ENCODE measurements at places on chromosomes 7 and 10. TPM values are rescaled to one million over a fixed set of nuclear protein-coding genes. Genes with fewer than 3 reads are reported as not detected.

DNA sequence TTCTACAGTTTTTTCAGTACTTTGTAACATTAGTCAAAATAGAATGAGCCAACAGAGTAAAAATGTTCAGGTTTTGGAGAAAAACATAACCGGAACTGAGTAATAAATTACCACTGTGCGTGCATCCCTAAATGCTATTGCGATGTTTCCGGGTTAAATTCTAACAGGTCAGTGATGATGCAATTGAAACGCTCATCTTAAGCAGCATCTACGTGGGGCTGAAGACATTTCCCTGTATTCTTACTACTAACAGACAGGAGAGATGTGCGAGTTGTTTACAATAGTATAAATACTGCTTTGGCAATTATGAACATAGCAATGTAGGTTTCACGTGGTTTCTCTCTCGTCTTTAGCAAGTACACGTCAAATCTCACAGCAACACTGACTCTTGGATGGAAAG is 149.4 kb downstream of the USP6NL start:
- DNase-seq, result no peak

ZNF503 gene
- total RNA-seq, result 8.6 TPM

GRCh38 chr7:137269240-137269639 is 74.3 kb downstream of the PTN start:
- no peak for DNase-seq

DNA sequence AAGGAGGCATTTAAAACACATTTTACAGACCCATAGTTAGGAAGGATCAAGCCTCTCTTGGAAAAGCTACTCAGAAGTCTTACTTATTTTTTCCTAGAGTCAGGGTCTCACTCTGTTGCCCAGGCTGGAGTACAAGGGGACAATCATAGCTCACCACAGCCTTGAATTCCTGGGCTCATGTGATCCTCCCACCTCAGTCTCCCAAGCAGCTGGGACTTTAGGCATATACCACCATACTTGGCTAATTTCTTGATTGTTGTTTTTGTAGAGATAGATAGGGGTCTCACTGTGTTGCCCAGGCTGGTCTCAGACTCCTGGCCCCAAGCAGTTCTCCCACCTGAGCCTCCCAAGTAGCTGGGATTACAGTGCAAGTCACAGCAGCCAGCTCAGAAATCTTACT is 354.7 kb upstream of the GALNT17 start:
- DNase-seq, result no peak

GRCh38 chr7:104431930-104432329 is 103.5 kb downstream of the LHFPL3 start:
- no peak for DNase-seq

GRCh38 chr7:45658716-45659495 is 84.7 kb downstream of the ADCY1 start:
- no peak for DNase-seq

DNA sequence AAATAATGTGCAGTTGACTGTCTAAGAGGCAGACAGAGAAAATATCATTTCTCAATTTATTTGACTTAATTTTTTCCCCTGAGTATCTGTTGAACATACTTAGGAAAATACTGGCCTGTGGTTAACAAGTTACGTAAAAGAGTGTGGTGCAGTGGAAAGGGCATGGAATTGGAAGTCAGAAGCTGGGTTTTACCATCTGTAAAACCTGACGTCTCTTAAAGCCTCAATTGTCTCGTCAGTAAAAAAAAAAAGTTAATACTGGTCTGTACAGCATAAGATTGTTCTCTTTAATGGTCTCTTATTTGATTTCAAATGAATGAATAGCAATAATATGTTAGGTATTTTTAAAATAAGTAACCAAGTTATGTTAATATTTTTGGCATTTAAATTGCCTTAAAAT is 67.8 kb downstream of the PHTF2 start:
- no peak for DNase-seq

DNA sequence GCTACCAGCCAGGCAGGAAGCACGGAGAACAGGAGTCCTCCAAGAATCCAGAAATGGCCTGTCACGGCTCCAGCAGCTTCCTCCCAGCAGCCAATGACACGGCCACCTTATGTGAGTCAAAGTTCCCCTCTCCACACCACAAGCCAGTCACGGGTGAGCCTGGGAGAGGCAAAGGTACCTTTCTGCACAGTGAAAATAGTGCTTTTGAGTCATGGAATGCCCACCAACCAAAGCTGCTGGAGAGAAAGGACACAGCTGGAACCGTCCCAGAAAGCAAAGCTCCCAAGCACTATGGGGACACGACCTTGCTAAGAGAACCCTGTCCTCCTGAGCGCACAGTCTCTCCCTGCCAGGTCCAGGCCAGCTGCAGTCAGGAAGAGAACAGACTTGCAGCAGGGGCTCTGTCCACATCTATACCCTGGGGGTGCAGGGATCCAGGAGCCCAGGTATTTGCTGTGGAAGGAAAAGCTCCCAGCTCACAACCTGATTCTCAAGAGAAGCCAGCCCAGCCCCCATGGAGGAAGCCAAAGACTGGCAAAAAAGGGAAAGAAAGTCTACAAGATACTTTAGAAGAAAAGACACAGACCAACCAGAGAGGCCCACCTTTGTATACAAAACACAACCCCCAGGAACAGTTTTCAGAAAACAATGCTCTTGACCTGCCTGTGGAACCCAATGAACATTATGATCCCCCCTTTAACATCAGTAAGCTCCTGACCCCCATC is 24.4 kb downstream of the C10orf71 start:
- peak; percentile 37 for DNase-seq

LRRC61 gene
- 6.0 TPM for total RNA-seq

PTF1A gene
- total RNA-seq, result not detected

PTN gene
- 23.2 TPM for total RNA-seq

DNA sequence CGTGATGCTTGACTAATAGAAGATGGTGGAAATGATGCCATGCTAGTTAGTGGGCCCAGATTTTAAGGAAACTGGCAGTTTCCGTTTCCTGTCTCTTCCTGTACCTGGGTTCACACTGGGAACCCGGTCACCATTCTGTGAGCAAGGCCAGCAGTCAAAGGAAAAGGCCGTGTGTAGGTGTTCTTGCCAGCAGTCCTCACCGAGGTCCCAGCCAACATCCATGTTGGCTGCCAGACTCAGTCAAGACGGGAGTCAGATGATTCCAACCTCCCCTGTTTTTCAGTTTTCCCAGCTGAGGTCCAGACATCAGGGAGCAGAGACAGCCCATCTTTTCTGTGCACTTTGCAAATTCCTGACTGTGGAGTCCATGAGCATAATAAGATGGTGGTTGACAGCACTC is 15.2 kb upstream of the PILRB start:
- DNase-seq, result peak; percentile 41

PRRT4 gene
- 1.4 TPM for total RNA-seq
